ENCODE measurements at places on chromosomes 3 and 15.

GRCh38 chr15:62896969-62897486, 145.5 kb upstream of the TPM1 start:
- no peak for DNase-seq

DNA sequence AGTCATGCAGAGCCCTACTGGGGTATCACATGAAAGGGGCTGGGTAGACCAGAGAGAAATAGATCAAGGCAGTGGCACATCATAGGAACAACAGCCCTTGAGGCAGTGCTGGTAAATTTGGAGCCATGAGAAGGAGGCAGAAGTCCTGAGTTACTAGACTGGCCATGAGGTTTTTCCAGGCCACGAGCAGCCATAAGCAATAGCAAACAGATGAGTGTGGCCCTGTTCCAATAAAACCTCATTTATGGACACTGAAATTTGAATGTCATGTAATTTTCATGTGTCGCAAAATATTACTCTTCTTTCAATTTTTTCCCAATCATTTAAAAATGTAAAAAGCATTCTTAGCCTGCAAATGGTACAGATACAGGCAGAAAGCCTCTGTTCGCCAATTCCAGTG, 28.1 kb upstream of the LRRN1 start:
- DNase-seq: no peak

DNA sequence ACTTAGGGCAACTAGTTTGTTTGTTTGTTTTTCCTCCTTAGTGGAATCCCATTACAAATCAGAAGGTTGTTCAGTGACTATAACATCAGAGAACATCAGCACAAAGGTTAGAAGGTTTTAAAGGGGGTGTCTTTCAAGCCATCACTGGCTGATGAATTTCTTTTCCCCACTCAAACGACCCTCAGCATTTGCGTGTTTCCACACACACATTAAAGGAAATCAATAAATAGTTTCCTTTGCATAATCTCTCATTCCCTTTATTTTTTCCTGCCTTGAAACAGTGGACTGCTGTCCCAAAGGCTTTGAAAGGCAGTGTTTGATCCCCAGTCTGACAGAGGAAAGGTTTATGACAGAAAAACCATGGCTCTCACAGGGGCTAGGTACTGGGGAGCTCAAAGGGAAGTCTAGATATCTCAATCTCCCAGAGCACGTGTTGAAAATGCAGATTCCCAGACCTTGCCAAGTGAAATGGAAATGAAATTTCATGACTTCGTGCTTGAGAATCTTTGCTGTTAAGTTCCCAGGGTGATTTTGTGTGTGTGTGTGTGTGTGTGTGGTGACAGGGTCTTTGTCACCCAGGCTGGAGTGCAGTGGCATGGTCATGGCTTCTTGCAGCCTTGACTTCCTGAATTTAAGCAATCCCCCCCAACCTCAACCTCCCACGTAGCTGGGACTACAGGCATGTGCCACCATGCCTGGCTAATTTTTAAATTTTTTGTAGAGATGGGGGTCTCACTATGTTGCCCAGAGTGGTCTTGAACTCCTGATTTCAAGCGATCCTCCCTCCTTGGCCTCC, 2.2 kb upstream of the INTS14 start:
- no peak for DNase-seq

DNA sequence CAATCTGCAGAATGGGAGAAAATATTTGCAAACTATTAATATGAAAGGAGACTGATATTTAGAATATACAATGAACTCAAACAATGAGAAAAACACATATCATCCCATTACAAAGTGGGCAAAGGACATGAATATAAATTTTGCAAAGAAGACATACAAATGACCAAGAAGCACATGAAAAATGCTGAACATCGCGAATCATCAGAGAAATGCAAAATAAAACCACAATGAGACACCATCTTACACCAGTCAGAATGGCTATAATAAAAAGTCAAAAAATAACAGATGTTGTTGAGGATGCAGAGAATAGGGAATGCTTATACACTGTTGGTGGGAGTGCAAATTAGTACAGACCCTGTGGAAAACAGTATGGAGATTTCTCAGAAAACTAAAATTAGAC, 83.6 kb downstream of the RAP2B start:
- DNase-seq: no peak

GRCh38 chr15:88661041-88661700, 22.4 kb downstream of the ISG20 start:
- DNase-seq: no peak

DNA sequence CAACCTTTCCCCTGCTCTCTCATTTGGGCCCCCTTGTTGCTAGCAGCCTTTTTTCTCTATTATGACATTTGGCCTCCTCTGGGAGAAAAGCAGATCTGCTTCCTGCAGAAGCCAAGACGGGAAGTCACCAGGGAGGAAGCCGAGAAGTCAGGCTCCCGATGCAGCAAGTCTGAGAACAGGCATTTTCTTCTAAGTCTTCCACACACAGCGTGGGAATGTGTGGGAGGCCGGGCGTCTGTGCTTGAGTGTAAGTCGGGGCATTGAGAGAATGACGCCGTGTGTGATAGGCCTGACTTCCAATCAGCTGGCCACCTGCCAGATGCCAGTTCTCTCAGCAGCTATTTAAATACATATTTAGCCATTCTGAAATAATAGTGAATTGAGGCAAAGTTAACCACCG, 75.8 kb upstream of the FAM98B start:
- DNase-seq: no peak

GRCh38 chr3:197422506-197422905, 124.1 kb upstream of the DLG1 start:
- DNase-seq: no peak

GRCh38 chr3:51874889-51875288, 512 bp downstream of the IQCF5 start:
- DNase-seq: no peak

DNA sequence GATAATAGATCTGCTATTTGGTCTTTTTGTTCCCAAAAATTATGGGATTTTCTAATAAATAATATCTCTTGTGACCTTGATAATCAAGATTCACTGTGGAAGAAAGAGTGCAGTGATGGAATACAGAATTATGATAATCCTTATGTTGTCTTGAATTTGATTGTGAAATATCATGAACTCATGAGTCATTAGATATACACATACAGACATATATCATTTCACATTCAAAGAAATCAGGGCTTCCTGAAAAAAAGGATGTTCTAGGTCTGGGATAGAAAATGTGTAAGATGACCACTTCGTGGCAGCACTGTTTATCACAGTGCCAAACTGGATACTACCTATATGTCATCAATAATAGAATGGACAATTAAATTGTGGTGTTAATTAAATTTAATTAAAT, 97.7 kb downstream of the DPH6 start:
- no peak for DNase-seq

DNA sequence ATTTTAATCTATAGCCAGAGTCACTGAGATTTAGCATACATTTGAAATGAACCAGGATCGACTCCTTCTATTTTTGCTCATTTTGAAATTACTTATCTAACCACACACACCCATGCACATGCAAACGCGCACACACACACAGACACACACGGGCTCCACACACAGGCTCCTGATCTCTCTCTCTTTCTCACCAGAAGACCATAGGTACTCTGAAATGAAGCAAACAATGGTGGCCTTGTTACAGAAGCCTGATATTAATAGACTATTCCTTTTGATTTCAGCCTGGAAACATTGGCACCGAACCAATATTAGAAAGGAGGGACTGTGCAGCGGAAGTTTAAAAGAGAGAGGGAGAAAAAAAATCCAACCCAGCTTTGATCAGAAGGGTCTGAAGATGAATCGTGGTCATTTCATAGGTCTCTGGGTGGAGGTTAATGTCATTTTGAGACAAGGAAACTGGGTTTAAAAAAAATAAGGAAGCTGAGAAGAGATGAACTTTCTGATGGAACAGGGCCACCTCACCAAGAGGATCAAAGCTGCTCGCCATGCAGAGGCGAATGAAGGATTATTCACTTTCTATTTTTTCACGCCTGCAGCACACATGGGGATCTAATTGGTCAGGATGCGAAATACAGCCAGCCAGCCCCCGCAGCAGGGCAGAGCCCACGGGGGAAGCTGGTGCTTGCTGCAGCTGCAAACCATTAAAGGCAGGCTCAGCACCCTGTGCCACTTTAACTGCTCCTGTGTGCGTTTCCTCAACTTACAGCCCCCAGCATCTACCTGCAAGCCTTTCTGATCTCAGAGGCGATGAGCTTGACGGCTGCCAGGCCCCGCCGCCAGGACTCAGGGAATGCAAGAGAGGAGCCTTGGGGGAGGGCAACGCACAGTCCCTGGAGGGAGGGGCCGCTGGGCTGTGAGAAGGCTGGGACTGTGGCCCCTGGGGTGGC, 88.8 kb downstream of the HES1 start:
- DNase-seq: no peak

DNA sequence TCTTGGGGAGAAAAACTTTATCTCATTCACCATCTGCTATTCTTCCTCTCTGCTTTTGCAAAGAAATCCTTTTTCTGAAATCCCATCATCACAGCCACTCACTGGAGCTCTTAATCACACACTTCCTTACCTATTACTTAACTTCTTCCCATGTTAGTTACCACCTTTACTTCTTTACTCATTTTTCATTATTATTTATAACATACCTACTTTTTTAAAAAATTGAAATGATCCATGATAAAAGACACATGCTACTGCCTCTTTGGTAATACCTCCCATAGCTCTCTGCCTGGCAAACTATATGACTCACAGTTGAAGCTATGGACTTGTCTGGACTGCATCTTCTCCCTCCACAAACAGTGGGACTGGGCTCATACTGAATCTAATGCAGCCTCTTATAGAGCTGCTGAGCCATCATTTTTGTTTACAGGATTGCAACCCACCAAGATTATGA, 150.3 kb downstream of the TNIK start:
- DNase-seq: no peak

DNA sequence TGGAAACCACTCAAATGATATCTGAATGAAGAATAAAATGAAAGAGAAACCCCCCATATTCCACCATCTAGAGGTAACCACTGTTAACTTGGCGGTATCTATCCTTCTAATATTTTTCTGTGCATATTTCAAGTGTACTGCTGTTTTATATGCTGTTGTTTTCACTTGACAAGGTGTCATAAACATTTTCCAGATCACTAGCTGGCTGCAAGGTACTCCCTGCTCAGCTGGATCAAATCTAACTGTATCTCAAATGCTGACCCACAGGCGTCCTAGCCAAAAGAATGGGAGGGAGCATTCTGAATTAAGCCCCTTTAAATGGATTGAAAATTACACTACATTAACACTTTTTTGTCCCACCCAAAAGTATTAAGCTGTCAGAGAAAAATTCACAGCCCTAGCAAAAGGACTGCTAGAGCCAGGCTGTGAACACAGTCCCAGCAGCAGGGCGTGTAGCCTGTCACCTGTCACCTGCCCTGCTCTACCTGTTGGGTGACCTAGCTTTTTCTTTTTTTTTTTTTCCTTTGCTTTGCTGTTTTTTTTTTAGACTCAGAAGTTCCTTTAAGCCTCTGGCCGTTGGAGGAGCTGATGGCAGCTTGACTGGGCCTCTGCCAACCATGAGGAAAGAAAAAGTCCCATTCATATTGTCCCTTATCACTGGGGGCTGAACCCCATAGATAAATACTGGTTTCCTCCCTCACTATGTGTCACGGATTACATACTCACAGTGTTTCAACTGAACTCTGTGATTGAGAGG, 93.7 kb upstream of the TSC22D2 start:
- DNase-seq: peak; percentile 26

DNA sequence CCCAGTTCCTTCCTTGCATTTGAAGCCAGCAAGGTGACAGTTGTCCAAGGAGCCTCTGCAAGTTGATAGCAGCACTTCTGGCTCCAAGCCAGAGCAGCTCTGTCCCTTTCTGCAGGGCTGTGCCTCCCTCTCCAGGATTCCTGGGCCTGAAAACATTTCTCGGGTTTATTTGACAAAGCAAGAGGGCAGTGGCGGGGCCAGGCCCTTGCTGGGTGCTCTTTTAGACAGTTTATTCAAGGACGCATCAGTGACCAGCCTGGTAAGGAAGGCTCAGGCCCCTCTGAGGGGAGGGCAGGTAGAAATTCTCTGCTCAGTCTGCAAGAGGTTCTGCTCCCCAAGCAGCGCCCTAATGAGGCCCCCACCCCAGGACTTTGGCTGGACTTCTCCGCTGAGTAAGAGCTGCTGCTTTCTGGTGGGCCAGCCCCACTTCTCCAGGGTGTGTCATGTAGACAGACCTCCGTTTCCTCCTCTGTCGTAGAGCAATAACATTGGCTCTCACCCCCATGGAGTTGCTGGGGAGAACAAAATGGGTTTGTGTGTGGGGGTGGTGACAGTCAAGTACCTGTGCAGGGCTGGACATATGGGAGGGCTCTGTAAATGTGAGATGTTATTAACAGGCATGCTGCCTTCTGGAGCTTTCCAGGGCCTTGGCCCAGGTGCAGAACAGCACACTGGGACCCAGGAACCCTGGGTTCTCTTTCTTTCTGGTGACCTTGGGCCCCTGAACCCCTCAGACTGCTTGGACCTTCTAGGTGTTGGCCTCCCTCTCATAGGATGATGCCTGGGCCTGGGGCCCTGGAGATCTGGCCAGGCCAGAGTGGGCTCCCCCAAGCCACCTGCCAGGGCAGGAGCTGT, 146.2 kb upstream of the TLE3 start:
- DNase-seq: no peak

- DNase-seq: no peak
Observed at GRCh38 chr3:71356265-71356664, 227.3 kb downstream of the FOXP1 start.

- DNase-seq: no peak
Observed at GRCh38 chr15:94930960-94931359, 699.6 kb downstream of the MCTP2 start.

DNA sequence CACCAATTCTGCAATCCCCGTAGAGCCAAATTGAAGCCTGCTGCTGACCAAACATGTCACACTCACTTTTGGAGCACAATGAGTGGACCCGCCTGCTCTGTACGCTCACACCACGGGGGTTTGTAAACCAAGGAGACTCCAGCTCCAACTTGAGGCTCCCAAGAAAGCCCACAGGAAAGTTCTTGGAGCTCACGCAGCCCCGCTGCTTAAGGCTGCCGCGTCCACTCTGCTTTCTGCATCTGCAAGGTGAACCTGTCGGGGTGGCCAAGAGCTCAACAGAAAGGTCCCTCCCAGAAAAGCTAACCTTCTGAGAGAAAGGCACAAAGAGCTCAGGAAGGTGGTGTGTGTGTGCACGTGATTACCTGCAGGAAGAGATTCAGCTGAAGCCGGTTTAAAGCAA, 94.9 kb downstream of the PCSK6 start:
- no peak for DNase-seq

GRCh38 chr3:168273036-168273435, 177.3 kb upstream of the GOLIM4 start:
- DNase-seq: no peak

GRCh38 chr15:54082836-54083492, 104.7 kb downstream of the UNC13C start:
- DNase-seq: peak; percentile 31

GRCh38 chr3:180359953-180360279, 242.0 kb upstream of the TTC14 start:
- no peak for DNase-seq

DNA sequence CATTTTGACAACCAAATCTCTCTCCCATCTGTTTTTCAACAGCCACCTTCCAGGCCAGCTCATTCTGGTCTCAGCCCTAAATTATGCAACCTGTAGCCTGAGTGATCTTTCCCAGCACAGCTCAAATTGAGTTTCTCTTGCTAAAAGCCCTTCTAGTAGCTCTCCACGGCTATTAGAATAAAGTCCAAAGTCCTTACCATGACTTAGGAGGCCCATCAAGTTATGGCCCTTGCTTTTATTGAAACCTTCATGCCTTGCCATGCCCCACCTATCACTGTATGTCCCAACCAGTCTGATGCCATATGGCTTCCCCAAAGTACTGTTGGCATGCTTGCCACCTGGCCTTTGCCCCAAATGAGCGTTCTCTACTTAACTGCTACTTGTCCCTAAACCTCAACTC, 303.5 kb upstream of the GADL1 start:
- DNase-seq: no peak

- peak; percentile 76 for DNase-seq
Observed at GRCh38 chr3:27467545-27467944, 16.6 kb downstream of the SLC4A7 start.
